ENCODE measurements at places on chromosomes 12 and 14.

DNA sequence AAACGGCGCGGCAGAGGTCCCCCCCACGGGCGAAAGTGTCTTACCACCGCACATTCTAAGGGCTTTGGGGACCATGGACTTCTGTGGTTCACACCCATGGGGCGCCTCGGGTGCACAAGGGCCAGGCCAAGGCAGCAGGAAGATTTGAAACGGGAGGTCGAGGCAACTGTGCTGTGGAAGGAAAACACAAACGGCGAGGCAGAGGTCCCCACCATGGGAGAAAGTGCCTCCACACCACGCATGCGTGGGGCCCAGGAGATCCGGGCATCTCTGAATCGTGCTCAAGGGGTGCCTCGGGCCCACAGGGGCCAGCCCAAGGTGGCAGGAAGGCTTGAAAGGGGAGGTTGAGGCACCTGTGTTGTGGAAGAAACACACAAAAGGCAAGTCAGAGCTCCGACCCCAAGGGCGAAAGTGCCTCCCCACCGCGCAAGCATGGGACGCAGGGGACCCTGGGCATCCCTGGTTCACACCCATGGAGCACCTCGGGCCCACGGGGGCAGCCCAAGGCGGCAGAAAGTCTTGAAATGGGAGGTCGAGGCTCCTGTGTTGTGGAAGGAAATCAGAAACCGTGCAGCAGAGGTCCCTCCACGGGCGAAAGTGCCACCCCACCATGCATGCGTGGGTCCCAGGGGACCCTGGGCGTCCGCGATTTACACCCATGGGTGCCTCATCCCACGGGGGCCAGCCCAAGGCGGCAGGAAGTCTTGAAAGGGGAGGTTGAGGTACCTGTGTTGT lies 371.0 kb downstream of the ALG10 start:
- DNase-seq, result no peak

GRCh38 chr12:7501031-7501588 lies 2.5 kb downstream of the CD163 start:
- no peak for DNase-seq

DNA sequence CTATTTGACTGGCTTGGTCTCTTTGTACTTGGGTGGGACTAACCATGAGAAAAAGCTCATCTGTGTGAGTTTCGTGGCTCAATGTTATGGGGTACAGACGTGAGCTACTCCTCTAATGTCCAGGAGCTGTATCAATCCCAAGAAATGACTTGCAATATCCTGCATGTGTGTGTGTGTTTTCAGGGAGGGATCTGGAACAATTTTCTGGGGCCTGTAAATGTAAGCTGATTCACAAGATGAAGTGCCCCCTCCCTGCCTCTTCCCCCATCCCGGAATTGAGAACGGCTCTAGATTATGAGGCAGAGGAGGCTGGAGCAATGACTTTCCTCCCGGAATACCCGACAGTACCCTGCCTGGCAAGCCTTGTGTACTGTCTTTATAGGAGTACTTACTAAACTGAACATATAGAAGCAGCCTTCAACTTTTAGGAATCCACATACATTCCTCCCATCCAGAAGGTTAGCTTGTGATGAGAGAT lies 53.9 kb downstream of the TMX1 start:
- no peak for DNase-seq

GRCh38 chr14:53331247-53331646 lies 178.1 kb upstream of the DDHD1 start:
- no peak for DNase-seq

DNA sequence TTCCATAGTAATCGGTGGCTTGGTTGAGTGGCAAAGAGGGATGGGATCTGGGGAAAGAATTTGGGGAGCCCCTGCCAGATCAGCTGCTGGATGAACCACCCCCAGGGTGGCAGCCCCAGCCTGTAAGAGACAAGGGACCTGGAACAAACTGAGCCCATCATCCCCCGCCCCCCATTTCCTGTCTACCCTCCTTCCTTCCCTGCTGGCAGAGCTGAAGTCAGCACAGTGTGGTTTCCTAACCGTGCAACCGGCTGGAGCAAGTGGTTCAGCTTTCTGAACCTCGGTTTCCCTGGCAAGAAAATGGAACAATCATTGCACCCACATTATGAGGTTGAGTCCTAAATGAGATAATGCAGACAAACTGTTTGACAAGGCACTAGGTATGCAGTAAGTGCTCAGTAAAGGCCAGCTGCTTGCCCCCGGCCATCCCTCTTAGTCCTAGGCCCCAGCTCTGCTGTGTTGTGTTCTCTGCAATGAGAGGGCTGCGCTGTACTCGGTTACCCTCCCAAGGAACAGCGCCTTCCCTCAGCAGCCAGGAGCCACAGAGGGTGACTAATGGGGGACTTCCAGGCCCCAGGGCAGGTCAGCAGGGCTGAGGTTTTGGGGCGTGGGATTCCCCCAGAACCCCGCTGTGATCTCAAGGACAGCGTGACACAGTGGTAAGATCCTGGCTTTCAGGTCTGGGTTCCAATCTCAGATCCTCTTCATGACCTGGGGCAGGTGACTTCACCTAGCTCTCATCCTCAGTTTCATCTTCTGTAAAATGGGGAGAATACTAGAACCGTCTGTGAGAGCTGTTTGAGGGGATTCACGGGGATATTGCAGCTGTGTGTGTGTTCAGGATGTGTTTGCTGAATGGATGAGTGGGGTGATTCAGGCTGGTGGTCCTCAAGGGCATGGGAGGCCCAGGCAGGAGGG lies 16.5 kb downstream of the SELPLG start:
- peak; percentile 47 for DNase-seq

All from activated T-helper 1 cell treated with Interleukin-2 at 50 U/mL for 16 hours (primary cell).